ENCODE measurements at places on chromosomes 7 and 10. TPM values are rescaled to one million over a fixed set of nuclear protein-coding genes. Genes with fewer than 3 reads are reported as not detected.

The MMD2 gene
- not detected for total RNA-seq

The CNOT4 gene
- 21.5 TPM for total RNA-seq

The ZRANB1 gene
- 16.7 TPM for total RNA-seq

The EMX2 gene
- not detected for total RNA-seq

- no peak for DNase-seq
Measured at GRCh38 chr10:69361303-69361614, 55.5 kb downstream of the TACR2 start.

DNA sequence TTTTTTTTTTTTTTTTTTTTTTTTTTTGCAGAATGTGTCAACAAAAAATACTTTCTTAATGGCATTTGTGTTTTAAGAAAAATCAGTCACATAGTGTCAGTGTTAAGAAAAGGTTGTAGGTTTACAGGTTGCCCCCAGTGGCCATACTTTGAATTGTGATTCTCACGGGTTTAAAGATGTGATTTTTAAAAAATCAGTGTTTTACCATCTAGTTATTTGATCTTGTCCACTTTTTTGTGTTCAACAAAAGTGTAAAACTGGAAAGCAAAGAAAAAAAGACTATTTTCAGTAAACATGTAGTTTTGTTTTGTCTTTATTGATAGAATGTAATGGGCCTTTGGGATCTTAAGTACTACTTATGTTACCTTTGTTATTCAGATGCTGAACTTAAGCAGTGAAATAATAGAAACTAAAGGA is 25.7 kb downstream of the SUV39H2 start:
- no peak for DNase-seq

GRCh38 chr7:146728611-146729010 is 612.0 kb downstream of the CNTNAP2 start:
- DNase-seq = no peak

DNA sequence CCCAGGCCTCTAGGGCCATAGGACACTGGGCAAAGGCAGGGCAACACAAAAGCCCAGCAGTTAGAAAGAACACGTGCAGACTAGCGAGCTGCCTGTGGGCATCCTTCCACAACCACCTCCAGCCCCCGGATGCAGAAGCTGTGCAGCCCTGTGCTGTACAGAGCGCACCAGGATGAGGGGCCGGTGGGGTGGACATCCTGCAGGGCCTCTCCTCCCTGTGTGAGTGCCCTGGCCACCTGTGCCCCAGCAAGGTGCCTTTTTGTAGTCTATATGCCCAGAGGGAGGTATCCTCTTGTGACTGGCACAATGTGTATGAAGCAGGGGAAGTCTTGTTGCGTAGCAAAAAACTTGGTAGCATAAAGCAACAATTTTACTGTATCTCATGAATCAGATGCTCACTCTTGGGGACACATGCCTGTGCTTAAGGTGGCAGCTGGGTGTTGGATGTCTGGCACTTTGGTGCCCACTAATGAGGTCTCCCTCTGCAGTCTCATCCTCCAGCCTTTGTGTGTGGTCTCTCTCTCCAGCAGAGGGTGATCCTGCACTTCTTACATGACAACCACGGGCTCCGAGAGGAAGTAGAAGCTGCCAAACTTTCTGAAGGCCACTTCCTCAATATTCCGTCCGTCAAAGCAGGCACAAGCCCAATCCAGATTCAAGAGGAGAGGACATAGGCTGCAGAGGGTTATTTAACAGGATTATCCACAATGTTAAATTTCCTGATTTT is 8.7 kb downstream of the NCAPG2 start:
- peak; percentile 61 for DNase-seq

- DNase-seq = no peak
Measured at GRCh38 chr7:7347045-7347444, 164.7 kb downstream of the C1GALT1 start.

DNA sequence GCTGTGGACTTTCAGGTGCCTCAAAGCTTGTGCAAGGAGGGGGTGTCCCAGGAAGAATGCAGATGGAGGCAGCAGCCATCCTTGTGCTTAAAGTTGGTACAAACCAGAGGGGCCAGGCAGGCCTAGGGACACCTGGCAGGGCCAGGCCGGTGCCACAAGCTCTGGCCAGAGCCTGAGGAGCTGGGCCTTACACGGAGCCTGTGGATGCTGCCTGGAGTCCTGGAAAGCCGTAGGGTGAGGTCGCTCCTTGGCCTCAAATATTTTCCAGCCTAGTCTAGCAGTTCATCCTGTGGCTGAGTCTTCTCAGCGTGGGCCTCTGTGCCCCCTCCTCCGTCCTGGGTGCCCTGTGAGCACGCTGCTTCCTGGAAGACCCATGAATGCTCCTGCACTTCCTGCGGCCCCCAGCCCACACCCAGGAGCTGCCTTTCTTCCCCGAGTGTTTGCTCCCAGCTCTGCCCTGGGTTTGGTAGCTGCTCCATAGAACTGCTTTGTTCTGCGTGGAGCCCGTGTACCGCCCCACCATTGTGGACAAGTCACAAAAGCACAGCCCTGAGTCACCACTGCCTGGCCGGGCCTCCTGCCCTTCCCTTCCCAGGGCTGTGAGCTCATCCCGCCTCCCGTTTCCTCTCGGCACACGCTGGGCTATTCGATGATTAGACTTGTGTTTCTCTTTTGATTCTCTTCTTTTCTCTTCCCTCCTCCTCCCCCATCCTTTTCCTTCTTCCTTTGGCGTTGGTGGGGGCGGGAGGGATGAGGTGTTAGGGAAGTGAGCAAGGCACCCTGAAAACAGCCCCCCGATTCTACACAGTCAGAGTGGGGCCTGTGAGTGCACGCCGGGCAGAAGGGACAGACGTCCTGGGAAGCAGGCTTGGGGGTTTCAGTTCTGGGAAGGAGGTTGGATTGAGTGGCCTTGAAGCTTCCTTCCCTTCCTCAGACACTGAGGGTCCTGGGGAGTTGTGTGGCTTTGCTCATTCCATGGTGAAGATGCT is 73.2 kb upstream of the SHH start:
- no peak for DNase-seq

DNA sequence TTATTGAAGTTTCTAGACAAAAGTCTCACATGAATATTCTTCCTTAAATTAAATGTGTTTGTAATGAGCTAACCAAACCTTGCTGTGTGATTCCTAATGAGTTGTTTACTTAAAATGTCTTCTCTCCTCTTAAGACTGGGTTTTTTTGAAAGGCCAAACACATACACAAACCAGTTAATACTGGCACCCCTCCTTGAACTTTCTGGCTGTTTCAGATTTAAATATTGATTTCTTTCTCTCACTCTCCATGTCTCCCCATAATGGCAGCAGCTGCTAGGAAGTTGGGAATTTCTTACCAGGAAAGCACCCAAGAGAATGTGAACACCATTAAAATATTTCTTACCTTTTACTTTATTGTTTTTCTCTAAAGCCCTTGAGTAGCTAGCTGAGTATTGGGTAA is 11.4 kb upstream of the PTN start:
- DNase-seq = no peak

GRCh38 chr7:43904533-43905208 is 1.7 kb downstream of the URGCP start:
- DNase-seq = no peak

DNA sequence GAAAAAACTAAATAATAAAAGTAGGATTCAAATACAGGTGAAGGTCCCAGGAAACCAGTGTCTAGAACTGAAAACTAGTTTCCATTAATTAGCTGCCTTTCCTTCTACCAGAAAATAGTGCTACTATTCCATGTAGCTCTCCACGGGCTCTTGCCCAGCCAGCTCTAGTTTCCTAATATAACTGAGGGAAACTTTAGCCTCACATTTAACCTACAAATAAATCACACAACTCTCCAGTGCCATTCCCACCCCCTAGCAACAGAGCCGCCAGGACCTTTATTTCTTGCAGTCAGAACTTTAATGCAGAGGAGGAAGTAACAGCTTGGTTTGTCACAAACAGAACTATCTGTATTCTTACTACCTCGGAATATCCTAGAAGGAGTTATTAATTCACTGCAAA is 10.3 kb downstream of the TOMM7 start:
- no peak for DNase-seq

DNA sequence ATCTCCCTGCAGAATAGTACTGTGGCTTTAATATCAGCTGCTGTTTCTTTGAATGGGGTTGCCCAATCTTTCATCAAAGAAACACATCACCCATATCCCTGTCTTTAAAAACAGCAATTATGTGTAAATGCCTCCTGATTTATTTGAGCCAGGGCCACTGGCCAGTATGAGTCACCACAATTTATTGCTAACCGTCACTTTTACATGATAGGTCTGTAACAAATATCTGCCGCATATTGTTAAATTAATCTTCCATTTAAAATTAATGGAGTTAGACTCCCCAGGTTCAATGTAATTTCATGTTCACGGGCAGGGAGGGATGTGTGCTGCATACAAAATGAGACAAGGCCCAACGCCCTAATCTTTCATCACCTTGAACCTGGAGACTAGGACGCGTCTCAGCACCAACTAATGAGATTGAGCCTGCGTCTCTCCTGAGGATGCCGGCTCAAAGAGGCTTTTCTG is 673.4 kb downstream of the AUTS2 start:
- no peak for DNase-seq

DNA sequence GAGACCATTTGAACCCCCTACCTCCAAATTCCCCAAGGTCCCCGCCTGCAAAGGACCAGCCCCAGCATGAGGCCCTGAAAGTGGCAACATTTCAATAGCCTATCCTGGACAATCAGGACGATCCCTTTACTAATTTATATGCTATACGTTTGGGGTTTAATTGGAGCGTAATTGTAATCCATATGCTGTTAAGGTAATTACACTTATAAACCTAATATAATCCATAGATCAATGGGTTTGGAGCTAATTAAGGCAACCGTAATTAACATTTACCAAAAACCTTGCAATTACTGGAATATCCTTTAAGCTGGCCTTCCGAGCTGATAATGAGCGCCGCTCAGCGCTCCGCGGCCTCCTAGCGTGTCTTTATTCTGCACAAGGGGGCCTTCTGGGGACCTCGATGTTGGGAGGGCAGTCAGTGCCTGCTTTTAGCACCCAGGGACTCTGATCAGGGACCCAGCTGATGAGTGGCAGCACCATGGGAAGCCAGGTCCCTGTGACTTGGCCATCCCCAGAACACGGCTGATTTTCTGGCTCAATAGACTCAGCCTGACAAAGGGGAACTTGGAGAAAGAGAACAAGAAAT is 91.2 kb downstream of the LHPP start:
- DNase-seq = no peak

GRCh38 chr7:34982371-34983019 is 54.8 kb downstream of the DPY19L1 start:
- DNase-seq = no peak

DNA sequence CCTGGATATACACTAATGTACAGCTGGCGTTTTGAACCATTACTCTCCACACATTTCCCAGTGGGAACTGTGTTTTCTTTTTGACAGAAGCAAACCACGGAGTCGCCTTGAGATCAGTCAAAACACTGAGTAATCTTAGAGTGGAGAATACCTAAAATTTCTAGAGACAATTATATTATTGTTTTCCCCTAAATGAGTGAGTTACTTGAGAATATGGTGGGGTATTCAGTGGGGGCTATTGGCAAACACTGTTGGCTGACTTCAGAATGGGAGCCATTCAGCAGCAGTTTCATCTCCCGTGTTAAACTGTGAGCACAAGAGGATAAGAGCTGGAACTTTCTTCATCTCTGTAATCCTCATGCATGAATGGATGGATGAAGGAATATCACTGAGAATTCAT is 6.2 kb downstream of the IL2RA start:
- DNase-seq = no peak
